Type B pancreatic cell (in vitro differentiated cells): ENCODE measurements at places on chromosomes 7 and 10.

- no peak for DNase-seq
These were observed 98.3 kb downstream of the MKLN1 start for GRCh38 chr7:131425992-131426391.

GRCh38 chr10:97851341-97852001 is 1.8 kb downstream of the GOLGA7B start:
- DNase-seq: no peak

GRCh38 chr7:100087055-100087750 is 1.6 kb upstream of the COPS6 start:
- DNase-seq: no peak

GRCh38 chr7:30595436-30596013 is 847 bp downstream of the GARS1 start:
- no peak for DNase-seq

- DNase-seq: no peak
These were observed 6.5 kb upstream of the HERPUD2 start for GRCh38 chr7:35701287-35701900.

DNA sequence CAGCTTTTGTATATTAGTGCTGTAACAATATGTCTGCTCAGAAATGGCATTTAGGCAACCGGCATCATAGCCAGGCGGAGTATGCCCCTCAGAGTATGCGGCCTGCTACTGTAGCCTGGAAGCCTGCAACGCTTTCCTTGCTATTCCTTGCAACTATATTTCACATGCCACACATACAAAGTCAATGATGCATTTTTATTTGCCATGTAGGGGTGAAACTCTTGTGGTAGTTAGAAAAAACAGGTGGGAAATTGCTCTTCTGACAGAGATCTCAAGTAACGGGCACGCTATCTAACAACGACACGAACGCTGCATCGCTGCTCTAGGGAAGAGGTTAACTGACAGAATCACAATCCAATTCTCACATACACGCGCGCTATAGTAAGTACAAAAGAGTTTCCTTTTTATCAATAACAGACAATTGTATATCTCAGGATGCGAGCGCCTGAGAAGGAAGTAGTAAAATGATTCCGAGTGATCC is 5.9 kb downstream of the EBF3 start:
- no peak for DNase-seq

- no peak for DNase-seq
These were observed 2.0 kb upstream of the PLCE1 start for GRCh38 chr10:93991596-93992284.

GRCh38 chr10:36794981-36795380 is 330.4 kb upstream of the ANKRD30A start:
- DNase-seq: no peak

GRCh38 chr7:12643001-12643643 is 44.3 kb upstream of the ARL4A start:
- no peak for DNase-seq

- no peak for DNase-seq
These were observed 19.8 kb downstream of the OR2F1 start for GRCh38 chr7:143974459-143974858.

DNA sequence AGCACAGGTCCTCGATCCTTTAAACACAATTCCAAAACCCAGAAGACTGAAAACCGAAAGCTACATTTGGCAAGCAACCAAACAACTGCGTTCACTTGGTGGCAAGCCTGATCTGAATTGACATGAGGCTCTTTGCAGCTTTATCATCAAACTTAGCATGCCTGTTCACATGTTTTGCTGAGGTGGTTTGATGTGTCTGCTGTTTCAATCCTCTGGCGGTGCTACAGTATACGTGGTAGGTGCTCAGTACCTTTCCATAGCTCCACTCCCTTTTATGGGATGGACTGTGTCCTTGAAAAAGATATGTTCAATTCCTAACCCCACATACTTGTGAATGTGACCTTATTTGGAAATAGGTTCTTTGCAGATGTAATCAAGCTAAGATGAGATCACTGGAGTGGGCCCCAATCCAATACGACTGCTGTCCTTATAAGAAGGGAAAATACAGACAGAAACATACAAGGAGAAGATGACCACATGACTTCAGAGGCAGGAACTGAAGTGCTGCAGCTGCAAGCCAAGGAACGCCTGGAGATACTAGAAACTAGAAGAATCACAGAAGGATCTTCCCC is 33.4 kb downstream of the CCDC6 start:
- DNase-seq: no peak

GRCh38 chr7:2923886-2924574 is 79.9 kb upstream of the GNA12 start:
- DNase-seq: no peak

- no peak for DNase-seq
These were observed 481.5 kb upstream of the AKR1E2 start for GRCh38 chr10:4344492-4344994.

GRCh38 chr7:7178906-7179305 is 3.4 kb upstream of the C1GALT1 start:
- DNase-seq: no peak

DNA sequence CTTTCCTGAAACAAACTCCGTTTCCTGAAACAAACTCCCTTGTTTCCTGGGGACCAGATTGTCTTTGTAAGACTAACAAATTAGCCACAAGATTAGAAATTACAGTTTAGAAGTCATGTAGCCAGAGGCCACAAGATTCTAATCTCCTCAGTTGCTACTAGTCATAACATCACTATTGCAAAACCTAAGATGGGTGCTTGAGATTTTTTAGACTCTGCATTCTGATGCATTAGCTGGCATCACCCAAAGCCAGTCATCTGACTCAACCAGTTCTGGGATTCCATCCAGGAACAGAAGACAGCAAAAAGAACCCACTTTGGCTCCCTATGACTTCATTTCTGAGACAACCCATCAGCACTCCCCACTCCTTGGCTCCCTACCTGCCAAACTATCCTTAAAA is 367.9 kb upstream of the MBL2 start:
- DNase-seq: no peak

DNA sequence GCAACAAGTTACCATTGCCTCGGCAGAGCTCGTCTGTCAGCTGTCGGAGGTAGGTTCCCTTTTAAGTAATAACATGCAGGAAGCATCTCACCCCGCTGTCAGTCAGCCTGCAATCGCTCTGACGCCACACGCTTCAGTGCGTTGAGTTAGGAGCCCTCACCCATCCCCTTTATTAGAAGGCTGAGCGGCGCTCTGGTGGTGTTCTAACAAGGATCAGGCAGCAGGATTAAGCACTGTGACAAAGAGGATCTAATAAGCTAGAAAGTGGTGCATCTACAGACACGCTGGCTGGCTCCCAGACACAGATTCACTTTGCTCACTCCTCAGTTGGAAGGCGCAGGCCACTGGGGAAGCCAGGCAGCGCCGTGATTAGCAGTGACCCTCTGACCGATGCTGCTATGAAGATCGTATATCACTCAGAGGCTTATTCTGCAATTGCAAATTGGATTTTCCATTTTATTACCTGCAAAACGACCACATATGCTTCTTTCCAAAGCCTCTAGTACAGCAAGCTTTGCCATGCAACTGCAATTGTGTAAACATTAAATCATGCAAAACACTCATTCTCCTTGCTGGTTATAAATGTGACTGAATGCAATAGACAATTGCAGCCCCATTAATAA is 117.7 kb downstream of the RSU1 start:
- no peak for DNase-seq

GRCh38 chr7:43937444-43937843 is 11.2 kb downstream of the UBE2D4 start:
- DNase-seq: no peak

DNA sequence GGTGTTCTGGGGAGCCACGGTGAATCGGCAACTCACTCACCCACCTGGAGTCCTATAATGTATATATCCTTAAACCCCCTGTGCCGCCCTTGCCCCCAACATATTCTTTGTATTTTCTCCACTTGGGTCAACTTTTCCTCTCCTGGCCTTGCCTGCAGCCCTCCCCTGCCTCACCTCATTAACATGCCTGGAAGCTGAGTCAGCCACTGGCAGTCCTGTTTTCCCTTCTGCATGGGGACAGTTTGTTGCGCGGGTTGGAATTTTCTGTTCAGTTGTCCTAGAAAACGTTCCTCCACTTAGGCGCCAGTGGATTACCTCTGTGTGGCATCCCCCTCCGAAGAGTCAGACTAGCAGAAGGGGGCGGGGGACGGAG is 97.4 kb downstream of the C10orf105 start:
- DNase-seq: no peak
